Activated naive CD8-positive, alpha-beta T cell treated with anti-CD3 and anti-CD28 coated beads, Interleukin-2, amount 50 U/mL, for 24 hours (primary cell): ENCODE measurements at places on chromosomes 1 and 21.

DNA sequence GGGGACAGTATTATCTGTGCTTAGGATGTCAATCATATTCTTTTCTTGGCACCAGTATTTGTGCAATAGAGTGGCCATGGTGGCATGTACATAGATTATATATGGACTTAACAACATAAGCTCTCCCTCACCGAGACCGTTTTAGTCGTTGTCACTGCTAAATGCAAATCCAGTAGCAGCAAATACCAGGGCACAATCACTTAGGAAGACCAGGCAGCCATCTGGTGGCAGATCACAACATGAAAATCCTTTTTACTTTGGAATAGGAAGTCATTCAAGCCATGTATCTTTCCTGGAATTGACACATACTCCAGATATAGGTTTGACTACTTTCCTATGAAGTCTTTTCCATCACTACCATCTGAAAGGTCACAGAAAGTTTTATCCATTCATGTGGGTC is 53.2 kb upstream of the C1orf87 start:
- DNase-seq = no peak

- DNase-seq = peak; percentile 1
These were observed 5.6 kb downstream of the AMIGO1 start for GRCh38 chr1:109503935-109504334.

GRCh38 chr1:247378334-247379073 is 37.5 kb upstream of the NLRP3 start:
- DNase-seq = no peak

- no peak for DNase-seq
These were observed 116.4 kb upstream of the FAM78B start for GRCh38 chr1:166283190-166283589.

- no peak for DNase-seq
These were observed 83.9 kb upstream of the IPO9 start for GRCh38 chr1:201745023-201745422.

DNA sequence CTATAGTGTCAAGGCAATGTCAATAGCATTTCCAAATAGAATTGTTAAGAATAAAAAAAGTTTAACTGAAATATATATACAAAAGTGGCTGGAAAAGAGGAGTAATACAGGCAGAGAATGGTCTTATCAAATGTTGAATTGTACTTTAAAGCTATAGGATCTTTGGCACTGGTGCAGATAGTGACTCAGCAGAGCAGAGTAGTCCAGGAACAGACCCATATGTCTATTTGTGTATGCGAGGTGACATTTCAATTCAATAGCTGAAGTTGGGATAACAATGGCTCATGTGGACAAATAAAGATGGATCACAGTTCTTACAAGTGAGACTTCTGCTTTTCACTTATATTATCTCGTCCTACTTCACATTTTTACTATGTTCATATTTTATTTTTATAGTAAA is 543.0 kb upstream of the B3GALT2 start:
- no peak for DNase-seq

GRCh38 chr1:176144526-176144925 is 62.6 kb downstream of the COP1 start:
- no peak for DNase-seq

- no peak for DNase-seq
These were observed 110.1 kb upstream of the DPYD start for GRCh38 chr1:98030976-98031375.

DNA sequence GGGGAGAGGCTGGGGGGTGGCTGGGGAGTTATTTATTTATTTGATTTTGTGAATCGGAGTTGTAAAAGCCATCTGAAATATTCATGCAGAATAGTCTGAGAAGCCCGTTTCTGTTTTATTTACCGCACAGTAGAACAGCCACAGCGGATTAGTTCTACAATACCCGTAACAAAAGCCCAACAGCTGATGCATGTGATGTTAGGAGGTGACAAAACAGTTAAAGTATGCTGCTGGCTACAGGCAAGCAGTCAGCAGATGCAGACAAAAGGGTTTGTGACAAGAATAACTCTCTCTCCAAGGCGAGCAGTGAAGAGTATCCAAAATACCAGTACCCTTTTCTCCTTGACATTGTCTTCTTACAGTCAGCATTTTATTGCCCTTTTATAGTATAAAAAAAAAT is 42.0 kb downstream of the PROX1 start:
- DNase-seq = no peak

DNA sequence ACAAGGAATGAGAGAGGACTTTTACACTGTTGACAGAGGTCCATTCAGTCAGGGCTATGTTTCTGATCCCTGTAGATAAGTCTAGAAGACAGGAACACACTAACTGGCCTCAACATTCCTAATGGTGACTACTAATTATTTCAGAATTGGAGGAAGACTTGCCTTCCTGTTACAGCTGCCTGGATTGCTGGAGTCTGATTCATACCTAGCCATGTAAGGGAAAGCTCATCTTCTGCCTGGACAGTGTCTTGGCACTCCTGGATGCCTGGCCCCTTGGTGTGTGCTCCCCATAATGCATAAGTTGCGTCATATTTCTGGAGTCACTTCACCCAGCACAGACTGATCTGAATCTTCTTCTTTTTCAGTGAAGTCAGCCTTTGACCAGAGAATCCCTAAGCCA is 326.0 kb upstream of the RUNX1 start:
- no peak for DNase-seq

DNA sequence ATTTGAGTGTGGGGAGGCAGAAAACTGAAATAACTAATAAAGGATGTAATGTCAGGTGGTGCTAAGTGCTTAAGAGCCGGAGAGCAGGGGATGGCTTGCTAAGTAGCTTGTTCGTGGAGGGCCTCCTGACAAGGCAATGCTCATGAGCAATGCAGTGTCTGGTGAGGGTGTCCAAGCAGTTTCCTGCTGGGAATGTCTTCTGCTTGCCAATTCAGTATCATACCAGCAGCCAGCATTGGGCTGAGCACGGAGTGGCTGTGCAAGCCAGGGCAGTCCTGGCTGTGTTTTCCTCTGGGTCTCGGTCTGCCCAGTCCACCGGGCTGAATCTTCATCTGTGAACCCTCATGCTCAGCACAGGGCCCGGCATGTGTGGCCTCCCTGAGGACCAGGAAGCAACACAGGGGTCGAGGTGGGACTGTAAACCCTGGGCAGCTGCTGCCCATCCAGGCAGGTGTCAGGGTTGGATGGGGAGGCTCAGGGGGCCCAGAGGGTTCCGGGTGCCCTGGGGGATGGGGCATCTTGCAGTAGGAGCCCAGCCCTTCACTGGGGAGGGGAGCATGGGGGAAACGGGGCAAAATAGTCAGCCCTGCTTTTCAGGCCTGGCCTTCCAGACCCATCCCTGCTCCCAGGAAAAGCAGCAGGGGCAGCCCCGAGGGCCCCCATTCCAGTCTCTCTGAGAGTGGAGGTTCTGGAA is 27.5 kb downstream of the EDN2 start:
- no peak for DNase-seq

DNA sequence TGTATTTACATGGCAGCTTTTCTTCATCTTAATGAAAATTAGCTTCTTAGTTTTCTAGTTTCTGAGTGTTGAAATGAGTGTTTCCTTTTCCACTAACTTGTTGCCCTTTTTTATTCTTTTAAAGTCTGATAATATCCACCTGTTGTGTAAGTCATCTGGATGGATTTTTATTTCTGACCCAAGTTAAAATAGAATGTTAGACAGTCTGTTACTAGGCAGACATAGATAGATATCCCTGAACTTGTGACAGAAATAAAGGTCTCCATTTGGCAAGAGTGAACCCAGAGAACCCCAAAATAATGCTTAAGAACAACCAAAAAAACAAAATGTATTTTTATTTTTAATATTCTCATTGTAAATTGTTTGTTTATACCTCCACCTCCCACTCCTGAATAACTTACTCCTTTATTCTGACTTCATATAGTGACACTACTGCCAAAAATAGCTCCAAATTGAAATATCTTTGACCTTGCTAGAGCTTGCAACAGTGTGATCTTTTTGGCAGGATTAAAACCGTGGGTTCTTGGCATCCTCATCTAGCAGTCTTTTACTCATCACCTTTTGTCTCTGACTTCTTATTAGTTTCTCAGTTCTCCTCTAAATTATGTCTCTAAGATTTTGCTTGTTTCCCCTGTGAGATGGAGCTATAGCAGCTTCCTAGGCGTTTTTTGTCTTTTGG is 26.9 kb upstream of the SH3D21 start:
- no peak for DNase-seq

DNA sequence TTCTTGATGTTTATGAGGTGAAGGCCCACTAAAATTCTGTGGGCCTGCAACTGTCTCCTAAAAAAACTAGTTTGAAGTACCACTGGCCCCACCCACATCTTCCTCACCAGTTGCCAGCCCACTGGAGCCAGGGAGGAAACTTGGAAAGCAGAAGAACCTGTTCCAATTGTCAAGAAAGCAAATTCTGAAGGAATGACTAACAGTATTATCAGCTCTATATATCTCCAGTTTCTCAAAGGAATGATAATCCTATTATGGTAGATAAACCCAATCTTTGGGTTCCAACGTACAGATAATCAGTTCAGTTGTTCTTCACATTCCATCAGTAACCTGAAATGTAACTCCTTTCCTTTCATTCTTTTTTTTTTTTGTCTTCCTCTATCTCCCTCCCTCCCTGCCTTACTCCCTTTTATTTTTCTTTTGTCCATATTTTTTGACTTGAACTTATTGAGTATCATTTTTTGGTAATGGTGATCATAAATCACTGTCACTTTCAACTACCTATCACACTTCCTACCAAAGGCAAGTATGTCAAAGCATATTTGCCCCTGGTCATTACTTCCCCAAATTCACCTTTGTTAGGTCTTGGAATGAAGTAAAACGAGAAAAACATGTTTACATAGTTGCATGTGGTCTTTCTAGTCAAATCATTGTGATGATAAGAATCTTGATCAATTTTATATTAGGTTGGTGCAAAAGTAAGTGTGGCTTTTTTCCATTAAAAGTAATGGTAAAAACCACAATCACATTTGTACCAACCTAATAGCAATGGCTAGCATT is 943.4 kb downstream of the TTLL7 start:
- DNase-seq = no peak

DNA sequence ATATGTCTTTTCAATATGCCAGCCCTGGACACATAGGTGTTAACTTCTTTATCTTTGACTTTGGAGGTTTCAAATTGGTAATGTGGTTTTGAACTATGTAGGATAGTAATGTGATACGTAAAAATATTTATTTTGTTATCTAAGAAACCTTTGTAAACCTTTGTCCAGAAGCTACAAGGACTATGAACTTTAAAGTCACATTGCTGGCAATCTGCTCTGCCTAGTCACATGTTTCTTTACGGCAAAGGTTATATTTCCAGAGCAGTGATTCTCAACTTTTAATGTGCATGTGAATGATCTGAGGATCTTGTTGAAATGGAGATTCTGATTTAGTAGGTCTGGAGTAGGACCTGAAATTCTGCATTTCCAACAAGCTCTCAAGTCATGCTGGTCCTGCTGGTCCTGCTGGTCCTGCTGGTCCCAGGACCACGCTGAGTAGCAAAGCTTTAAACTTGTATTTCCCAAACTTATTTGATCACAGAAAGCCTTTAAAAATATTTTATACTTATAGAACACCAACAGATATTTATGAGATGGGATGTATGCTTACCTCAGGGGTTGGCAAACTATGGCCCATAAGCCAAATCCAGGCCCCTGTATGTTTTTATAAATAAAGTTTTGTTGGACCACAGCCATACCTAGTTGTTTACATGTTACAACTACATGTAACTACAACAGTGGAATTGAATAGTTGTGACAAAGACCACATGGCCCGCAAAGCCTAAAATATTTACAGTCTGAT is 57.9 kb upstream of the QSOX1 start:
- DNase-seq = no peak

GRCh38 chr1:93732514-93732913 is 50.9 kb upstream of the BCAR3 start:
- DNase-seq = no peak

- DNase-seq = no peak
These were observed 115.6 kb upstream of the SLC45A1 start for GRCh38 chr1:8202182-8202905.

GRCh38 chr1:41677620-41678019 is 193.1 kb upstream of the EDN2 start:
- no peak for DNase-seq

DNA sequence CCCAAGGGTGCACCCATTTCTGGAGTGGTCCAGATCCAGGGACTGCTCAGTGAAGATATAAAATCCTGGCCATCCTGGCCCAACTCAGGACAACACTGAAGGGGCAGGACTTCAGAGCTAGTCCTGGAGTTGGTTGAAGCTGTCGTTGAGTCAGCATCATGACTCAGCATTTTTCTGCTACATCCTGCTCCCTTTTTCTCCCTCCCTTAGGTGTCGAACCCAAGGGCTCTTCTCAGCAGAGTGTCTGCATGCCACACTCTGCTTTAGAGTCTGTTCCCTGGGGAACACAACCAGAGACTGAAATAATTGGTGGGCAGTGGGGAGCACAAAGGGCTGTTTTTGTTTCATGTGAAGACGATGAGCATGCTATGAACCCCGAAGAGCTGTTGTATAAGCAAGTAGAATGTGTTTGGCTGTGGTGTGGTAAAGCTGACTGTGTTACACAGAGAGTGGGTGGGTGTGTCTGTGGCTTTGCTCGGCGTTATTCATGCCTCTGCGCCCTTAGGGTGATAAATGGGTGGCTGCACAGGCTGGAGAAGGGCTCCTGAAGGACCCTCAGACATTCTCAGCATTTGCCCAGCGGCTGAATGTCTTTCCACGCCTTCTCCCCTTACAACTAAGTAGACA is 167.2 kb downstream of the CYYR1 start:
- peak; percentile 4 for DNase-seq

DNA sequence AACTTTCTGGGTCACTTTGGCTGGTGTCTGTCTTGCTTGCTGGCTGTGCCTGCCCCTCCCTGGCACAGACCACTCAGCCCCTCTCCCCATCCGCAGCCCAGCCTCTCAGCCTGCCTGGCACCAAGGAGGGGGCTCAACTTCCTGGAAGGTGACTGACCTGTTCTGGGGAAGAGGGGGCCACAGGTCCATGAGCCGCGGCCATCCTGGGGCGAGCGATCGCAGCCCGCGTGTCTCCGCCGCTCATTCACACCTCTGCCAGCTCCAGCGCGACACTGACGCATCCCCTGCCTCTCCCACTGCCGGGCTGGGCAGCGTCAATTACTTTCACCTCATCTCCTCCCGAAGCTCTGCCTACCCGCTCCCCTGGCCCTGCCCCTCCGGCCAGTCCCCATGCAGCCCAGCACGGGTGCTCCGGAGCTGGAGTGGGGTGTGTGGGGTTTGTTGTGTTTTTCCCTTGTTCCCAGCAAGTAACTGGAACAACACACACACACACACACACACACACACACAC is 14.3 kb downstream of the SLC6A9 start:
- no peak for DNase-seq

DNA sequence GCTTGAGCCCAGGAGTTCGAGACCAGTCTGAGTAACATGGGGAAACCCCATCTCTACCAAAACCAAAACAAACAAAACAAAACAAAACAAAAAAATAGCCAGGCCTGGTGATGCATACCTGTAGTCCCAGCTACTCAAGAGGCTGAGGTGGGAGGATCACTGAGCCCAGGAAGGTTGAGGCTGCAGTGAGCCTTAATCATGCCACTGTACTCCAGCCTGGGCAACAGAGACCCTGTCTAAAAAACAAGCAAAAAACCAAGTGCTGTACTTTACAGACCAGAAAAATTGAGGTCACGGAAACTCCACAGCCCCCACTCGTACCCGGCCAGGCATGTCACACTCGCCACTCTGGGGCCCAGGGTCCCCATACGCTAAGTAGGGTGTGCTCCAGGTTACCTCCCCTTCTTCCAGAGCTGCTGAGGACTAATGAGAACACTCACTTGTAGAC is 22.9 kb downstream of the ATP2B4 start:
- peak; percentile 65 for DNase-seq

GRCh38 chr1:26705788-26706311 is 10.0 kb downstream of the ARID1A start:
- no peak for DNase-seq

GRCh38 chr1:119729044-119729443 is 17.3 kb downstream of the PHGDH start:
- DNase-seq = no peak

GRCh38 chr1:10140981-10141380 is 69.4 kb upstream of the KIF1B start:
- no peak for DNase-seq
